ENCODE measurements at places on chromosomes 11 and 22.

- DNase-seq, result no peak
These were observed 1.8 kb downstream of the ARHGAP1 start for GRCh38 chr11:46698597-46698996.

DNA sequence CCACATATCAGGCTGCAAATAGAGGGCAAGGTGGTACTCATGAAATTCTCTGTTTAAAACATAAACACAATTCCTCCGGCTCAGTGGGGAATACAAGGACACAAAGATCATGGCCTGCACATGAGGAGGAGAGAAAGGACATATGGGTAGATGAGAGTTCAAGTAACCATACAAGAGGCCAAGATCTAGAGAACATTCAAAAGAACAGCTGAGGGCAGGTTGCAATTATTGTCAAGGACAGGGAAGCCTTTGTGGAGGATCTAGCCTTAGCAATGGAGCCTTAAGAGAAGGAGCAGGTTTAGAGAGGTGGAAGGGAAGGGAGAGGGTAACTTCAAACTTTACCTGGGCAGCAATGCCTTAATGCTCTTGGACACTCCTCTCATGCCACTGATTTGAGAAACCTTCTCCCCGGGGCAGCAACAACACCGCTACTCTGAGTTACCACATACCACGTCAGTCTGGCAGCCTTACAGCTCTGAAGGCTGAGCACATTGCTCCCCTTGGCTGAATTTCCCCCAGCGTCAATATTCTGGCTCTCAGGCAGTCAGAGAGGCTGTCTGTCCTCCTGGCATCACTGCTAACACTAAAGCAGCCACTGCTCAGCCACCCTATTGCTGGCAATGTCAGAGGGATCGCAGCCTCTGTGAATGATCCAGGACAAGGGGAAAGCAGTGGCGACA lies 55.5 kb downstream of the CLPB start:
- no peak for DNase-seq

DNA sequence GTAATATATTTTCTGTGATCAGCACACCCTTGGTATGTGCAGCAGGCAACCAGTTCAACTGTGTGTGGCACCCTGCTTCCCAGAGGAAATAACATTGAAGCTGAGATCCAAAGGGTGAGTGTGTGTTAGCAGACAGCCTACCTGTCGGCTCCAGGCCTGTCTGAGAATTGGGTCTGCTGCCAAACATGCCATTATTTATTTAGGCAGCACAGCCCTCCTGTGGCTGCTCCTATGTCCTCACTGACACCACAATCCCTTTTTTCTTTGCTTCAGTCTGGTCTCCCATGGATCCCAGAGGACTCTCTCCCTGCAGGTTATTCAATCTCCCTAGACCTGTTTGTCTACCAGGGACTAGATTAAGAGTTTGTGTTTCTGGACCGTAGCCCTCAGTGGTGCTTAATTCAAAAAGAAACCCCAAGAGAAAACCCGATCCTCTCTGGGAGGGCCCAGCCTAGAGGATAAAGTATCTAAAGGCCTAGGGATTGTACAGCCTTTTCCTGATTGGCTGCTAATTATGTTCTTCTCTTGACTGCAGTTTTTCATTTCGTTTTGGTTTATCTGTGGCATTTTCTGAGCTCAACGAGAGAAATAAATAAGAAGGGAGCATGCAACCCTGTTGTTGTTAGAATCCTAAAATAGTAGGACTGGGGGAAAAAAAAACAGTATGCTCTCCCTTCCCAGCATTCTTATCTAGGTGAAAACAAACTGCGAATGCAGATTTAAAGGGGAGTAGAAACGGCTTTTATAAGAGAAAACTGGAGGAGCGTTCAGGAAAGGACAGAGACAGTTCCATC lies 24.1 kb downstream of the KCNE3 start:
- DNase-seq, result no peak

DNA sequence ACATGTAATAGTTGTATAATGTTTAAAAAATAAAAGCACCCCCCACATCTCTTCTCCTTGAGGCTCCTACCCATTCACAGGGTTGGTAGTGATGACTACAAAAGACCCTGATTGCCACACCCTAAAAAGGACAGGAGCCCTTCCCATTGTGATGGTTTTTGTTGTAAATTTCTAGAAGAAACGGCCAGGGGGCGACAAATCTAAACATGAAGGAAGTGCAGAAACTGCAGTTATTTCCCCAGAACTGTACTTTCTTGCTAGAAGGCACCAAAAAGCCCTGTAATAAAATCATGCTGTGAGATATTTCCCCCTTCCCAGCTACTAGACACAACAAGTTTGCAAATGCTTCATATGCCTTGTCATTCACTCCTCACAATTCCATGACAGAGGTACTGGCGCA lies 10.8 kb downstream of the PRR5L start:
- DNase-seq, result no peak

GRCh38 chr11:113596658-113597057 lies 109.5 kb downstream of the TMPRSS5 start:
- no peak for DNase-seq

GRCh38 chr11:120017582-120018150 lies 120.2 kb downstream of the TRIM29 start:
- DNase-seq, result no peak

- DNase-seq, result no peak
These were observed 35.2 kb downstream of the MAML2 start for GRCh38 chr11:96307776-96308140.

GRCh38 chr11:35230388-35230787 lies 91.4 kb downstream of the CD44 start:
- no peak for DNase-seq

DNA sequence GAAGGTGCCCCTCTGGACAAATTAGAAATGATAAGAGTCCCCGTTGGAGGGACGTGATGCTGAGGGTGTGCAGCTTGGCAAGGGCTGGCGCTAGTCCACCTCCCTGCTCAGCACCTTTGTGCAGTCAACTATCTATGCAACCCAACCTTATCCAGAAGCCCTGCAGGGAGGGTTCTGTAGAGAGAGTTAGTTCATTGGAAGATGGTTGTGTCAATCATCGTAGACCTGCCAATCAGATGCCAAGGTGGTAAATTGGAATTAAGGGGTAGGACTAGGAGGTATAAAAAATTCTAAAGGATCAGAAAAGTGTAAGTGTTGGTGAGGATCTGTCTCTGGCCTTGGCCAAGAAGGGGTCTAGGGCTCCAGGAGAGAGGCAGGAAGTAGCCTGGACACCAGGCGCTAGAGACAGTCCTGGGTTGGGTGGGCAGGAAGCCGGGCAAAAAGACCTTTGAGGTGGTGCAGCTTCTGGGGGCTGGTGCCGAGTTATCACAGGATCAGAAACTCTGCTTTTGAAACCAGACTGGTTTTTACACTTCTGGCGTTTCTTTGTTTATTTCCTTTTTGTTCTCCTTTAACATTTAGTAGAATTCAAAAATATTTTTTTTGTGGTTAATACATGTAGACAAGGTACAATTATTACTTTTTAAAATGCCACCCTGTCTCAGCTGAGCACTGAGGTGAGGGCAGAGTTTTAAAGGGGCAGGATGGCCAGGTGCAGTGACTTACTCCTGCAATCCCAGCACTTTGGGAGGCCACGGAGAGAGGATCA lies 1.6 kb downstream of the C1QTNF6 start:
- no peak for DNase-seq

- DNase-seq, result no peak
These were observed 47.5 kb downstream of the IGLL5 start for GRCh38 chr22:22935056-22935545.

DNA sequence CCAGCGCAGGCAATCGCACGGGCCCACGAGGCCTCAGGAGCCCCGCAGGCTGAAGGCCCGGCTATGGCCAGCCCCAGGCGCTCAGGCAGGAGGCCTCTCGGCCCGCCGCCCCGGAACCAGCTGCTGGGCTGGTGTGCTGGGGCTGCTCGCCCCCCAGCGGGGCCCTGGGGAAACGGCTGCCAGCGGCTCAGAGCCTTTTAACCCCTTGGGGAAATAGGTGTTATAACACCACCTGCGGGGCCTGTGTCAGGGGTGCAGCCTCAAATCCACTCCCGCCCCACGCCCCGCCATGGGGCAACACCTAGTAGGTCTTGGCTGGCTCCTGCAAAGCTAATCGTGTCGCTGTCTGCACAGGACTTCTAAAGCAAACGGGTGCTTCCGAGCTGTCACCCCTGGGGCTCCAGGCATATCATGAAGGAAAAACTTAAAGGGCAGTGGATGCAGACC lies 237.4 kb downstream of the TTC28 start:
- DNase-seq, result peak; percentile 92

GRCh38 chr11:103055221-103055890 lies 36.6 kb downstream of the DCUN1D5 start:
- no peak for DNase-seq

DNA sequence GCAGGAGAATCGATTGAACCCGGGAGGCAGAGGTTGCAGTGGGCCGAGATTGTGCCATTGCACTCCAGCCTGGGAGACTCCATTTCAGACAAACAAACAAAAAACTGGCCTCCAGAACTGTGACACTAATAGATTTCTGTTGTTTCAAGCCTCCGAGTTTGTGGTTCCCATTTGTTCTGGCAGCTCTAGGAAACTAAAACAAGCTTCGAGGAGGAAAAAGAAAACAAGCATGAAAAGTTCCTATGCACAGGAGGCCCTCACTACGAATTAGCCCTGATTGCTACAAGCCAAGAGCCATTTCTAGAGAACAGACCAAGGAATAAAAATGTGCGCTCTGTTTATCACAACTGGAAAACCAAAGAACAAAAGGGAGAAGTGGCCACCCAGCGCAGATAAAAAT lies 47.8 kb upstream of the SHANK2 start:
- no peak for DNase-seq

DNA sequence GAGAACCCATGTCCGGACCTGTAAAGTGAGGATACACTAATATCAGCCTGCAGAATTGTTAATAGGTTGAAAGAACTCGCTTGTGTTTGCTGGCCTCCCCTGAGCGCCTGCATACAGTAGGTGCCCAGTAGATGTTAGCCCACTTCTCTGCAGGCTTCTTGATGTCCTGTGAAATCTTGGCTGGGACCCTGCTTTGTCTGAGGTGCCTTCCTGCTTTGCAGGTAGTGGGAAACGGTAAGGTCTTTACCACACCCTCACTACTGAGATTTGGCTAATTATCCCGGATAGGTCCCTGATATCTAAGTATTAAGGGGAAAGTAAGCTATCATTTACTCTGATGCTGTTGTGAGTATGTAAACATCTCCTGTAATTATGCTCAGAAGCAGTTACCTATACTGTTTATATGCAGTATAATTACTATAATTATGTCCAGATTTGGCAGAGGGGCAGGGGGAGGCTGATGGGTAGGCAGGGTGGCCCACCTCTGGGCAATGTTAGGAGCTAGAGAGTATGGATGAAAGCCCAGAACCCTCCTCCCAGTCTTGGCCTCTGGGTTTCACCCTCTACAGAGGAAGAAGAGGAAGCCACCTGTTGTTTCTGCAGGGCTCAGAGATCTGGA lies 1.2 kb upstream of the ARRB1 start:
- DNase-seq, result no peak

GRCh38 chr11:97937501-97937900 lies 1083.2 kb upstream of the CNTN5 start:
- no peak for DNase-seq

- peak; percentile 41 for DNase-seq
These were observed 20.4 kb upstream of the TTC12 start for GRCh38 chr11:113293936-113294335.

DNA sequence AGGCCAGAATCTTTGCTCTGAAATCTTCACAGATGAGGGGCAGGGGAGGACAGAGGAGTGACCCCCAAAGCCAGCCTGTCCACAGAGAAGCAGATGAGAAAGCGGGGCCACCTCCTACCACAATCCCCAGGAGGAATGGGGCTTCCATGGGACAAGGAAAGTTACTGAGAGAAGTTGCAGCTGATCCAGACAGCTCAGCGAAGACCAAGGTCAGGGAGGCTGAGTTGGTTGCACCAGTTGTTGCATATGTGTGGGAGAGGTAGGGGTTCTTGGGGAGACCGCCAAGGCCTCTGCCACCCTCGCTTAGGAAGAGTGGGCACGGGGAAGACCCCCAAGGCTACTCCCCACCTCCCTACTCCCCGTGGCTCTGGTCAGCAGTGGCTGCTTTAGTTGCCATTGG lies 81.6 kb upstream of the EIF3D start:
- DNase-seq, result peak; percentile 47

DNA sequence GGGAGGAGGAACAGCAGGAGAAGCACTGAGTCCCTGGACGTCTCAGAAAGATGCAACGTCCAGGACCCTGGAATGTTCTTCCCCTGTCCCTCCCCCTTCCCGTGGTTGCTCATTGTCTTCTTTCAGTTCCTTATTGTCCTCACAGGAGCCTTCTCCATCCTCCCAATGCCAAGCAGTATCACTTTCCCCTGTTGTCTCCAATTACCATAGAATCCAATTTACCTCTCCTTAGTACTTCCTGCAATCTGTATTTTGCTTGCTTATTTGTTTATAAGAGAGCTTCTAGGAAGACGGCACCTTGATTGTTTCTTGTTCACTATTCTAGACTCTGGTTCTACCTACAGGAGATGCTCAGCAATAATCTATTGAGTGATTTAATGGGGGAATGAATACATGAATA lies 1273.7 kb downstream of the LRRC4C start:
- DNase-seq, result no peak

GRCh38 chr22:39851606-39852315 lies 41.8 kb downstream of the ENTHD1 start:
- no peak for DNase-seq

GRCh38 chr22:30247974-30248373 lies 1.4 kb upstream of the LIF start:
- no peak for DNase-seq

DNA sequence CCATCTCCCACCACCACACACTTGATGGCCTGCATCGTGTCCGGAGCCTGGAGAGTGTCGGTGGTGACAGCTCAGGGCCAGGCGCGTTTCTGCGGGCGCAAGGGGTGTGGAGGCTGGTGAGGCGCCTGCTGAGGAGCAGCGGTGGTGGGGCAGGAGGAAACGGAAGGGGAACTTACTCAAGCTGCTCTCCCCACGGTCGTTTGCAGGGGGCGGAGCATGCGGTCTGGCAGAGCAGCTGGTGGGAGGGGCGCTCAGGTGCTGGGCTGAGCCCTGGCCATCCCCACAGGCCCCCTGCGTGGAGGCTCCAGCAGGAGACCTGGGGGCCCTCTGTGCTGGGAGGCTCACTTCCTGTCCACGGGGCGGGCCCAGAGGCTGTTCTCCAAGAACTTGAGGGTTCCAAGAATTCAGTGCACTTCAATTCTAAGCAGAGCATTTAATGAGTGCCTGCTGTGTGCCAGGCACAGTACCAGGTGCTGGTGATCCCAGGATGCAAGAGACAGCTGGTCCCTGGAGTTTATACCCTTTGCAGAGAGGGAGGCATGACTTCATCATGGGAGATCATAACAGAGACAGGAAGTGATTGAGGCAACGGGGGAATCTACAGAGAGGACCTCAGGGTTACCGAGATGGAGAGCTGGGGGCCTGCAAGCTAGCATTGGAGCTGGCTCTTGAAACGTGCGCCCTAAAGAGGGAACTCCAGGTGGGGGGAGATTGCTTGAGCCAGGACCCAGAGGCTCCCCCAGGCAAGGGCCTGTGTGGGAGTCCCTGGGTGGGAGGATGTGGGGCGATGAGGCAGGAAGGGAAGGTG lies at the start of gene RAC2:
RAC2 (minus strand) TSS at position 156 of the 808 bp plus-strand sequence; CDS start at position 35, 121 bp downstream.
- DNase-seq, result no peak

Data from mesenteric fat pad (tissue), 1 donor.